ENCODE measurements at places on chromosomes 12 and 14.

DNA sequence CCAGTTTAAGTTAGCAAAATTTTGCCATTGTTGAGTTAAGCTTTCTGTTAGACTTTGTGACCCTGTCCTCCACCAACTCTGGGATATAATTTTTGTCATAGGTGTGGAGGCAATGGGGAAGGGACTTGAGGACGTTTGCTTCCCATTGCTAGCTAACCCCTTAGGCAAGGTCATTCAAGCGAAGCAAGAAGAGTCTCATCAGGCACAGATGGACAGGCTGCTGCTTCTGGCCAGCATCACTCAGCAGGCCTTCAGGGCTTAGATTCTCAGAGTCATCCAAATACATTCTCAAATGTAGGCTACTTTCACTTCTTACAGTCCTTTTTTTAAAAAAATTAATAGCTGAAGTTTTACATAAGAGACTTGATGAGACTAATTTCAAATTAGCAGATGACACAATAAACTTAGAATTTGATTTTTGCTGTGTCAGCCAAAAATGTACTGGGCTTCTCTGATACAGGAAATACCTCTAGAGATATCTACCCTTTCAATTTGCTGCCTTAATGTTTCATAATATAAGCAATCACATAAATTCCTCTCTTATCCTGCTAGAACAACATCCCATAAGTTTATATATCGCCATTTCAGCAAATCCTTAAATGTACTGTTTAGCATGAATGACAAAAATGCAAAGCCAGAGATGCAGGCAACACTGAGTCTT, 875.2 kb downstream of the FLRT2 start:
- DNase-seq: no peak

DNA sequence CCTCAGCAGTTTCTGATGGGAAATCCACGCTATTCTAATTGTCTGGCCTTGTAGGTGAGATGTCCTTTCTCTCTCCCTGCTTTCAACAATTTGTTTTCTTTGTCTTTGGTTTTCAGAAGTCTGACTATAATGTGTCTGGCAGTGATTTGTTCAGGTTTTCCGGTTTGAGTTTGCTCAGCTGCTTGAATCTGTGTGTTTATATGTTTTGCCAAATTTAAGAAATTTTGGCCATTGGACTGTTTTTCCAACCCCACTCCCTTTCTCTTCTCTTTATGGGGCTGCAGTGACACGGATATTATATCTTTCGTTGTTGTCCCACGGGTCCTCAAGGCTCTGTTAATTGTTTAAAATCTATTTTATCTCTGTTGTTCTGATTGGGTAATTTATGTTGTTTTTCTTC, 105.0 kb downstream of the ADGRD1 start:
- DNase-seq: no peak

- no peak for DNase-seq
These were observed 506 bp downstream of the EMP1 start for GRCh38 chr12:13197032-13197431.

GRCh38 chr12:93608313-93608712, 35.8 kb downstream of the SOCS2 start:
- no peak for DNase-seq

DNA sequence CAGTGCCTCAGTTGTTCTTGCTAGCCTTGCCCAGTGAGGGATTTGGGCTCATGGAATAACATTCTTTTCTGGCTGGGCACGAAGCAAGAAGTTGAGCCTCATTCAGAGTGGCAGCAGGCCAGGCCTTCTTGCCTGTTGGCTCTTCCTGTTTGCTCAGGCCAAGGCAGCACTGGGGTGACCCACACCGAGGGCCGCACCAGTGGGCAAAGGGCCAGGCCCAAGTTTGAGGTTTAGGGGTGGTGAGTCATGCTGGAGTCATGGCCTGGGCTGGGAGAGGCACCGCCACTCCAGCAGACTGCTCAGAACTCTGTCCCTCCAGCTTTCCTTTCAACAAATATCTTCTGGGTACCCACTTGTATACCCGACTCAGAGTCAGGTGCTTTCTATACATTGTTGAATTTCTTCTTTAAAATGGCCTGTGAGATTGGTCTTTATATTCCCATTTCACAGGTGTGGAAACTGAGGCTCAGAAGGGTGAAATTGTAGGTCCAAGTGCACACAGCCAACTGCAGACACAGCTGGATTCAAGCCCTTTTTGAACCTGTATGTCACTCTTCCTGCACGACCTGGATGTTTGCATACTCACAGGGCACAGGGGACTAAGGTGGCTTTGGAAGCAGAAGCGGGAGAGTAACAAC, 279.4 kb downstream of the FOXN3 start:
- DNase-seq: no peak

DNA sequence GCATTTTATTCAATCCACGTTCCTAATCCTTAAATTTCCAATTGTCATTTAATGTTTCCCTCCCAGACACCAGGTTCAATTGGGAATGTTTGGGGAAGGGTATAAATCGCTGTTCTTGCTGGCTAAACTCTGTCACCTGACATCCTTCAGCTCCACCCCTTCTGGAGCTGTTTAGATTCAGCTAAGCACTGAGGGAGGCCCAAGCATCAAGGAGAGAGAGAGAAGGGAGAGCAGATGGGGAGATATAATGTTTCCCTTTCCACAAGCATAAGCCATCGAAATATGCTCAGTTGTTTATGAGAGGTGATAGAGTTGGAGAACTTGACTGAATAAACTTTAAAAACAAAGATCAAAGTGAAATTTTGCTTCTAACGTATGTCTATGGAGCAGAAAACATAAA, 1.8 kb downstream of the ABCC9 start:
- no peak for DNase-seq

GRCh38 chr12:117165342-117165741, 24.9 kb downstream of the FBXO21 start:
- DNase-seq: no peak

GRCh38 chr14:52538623-52539022, 13.7 kb downstream of the TXNDC16 start:
- DNase-seq: no peak

GRCh38 chr14:91893007-91893406, 25.7 kb upstream of the TC2N start:
- DNase-seq: no peak

- DNase-seq: no peak
These were observed 277.4 kb downstream of the DAD1 start for GRCh38 chr14:22311636-22312035.

DNA sequence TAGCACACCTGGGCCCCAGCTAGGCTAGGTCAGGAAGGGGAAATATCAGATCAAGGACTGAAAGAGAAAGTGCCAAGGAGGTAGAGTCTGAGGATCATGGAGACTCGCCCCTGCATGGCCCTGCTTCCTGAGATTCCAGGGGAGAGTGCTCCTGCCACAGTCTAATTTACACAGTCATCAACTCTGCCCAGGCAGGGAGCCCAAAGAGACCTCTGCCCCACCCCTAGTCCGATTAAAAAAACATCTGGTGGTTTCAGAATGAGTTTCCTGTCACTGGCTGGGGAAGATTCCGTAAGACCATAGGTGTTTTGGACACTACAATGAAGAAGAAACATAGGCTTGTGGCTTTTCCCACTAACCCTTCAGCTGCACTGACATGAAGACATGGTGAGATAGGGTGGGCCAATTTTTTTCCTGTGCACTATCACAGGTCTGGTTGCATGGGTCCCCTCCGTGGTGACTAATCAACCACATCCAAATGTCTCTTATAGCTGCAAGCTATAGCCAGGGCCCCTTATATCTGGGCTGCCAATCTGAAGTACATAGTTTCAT, 31.5 kb upstream of the GZMB start:
- DNase-seq: peak; percentile 25

- no peak for DNase-seq
These were observed 65.1 kb upstream of the GPATCH2L start for GRCh38 chr14:76086636-76087035.

- peak; percentile 82 for DNase-seq
These were observed 20.1 kb downstream of the STX2 start for GRCh38 chr12:130818635-130819576.

DNA sequence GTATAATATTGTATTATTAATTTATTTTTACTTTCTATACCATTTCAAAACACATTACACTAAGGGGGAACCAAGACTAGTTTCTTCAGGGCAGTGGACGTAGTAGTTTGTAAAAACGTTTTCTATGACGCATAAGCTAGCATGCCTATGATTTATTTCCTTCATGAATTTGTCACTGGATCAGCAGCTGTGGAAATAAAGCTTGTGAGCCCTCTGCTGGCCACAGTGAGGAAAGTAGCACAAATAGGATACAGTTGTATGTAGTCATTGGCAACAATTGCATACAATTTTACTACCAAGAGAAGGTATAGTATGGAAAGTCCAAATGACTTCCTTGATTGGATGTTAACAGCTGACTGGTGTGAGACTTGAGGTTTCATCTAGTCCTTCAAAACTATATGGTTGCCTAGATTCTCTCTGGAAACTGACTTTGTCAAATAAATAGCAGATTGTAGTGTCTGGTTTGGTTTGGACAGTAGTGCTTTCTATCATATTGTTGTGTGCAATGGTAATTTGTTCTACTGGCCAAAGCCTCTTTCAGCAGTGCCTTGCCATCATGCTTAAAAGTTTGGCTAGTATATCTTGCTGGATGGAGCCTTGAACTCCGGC, 24.3 kb upstream of the PLEKHD1 start:
- DNase-seq: peak; percentile 83
